CD4-positive, alpha-beta T cell treated with Interleukin-17A for 1 hour (primary cell): ENCODE measurements at places on chromosomes 6 and 20.

DNA sequence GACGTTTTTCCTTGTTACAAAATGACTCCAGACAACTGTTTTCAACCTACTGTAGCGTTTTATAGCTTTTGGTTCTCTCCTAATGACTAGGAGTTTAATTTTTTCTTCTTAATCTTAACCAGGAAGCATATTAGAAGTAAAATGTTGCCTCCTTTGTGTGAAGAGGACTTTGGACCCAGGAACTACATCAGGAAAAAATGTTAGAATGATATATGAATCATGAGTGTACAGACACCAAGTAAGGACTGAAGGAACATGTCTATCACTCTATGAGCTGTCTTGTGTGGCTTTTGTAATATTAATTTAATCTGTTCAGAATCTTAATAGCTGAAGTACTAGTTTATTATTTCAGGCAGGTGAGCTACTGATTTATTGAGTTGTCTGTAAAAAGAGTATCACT, 71.0 kb upstream of the MARCKS start:
- no peak for DNase-seq

DNA sequence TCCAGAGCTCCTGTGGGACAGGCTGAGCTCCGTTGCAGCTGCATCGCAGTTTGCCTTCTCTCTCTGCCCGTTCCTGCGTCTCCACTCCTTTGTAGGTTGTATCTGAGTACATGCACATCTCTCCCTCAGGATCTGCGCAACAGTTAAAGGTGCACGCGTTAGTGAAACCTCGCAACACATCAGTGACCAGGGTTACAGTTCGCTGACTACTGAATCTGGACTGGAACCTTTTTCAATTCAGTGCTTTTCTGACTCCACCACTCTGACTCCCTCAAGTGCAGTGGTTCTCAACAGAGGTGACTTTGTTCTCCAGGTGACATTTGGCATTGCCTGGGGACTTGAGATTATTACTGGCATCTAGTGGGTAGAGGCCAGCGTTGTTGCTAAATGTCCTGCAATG, 44.0 kb downstream of the UST start:
- no peak for DNase-seq

DNA sequence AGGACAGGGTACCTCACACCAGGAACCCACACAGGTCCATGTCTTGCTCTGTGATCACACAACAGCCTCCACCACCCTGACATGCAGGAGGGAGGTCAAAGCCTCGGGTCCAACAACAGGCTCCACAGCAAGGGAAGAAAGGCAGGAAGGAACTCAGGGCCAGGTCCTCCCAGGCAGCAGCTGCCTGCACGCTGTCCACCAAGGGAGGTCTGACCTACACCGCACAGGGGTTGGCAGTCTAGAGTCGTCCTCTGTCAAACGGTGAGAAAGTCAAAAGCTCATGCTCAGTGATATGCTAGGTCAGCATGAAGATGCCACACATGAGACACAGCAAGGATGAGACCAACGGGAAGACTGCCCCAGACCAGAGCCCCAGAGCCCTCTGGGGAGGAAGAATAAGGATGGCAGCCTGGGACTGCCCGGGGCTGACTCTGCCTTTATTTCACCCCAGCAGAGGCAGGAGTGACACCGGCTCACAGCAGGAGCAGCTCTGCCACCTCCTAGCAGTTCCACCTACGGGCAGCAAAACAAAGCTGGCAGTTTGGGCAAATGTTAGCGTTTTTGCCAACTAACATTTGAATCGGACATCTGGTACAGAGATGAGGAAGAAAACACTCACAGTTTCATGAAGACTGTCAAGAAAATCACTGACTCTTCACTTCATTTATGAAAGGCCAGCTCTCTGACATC, 8.5 kb downstream of the GMEB2 start:
- no peak for DNase-seq

DNA sequence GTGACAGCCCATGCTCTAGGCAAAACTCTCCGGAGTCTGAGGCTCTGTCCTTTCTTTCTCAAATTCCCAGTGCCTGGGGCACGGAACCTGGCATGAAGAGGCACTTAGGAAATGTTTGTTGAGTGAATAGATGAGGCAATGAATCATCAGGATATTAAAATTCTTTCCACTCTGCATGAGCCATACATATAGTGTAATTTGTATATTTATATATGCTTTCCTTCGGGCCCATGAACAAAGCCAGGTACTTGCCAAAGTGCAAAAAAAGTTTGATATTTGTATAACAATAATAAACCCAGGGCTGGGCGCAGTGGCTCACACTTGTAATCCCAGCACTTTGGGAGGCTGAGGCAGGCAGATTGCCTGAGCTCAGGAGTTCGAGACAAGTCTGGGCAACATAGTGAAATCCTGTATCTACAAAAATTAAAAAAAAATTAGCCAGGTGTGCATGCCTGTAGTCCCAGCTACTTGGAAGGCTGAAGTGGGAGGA, 212.3 kb upstream of the ZNF217 start:
- no peak for DNase-seq

DNA sequence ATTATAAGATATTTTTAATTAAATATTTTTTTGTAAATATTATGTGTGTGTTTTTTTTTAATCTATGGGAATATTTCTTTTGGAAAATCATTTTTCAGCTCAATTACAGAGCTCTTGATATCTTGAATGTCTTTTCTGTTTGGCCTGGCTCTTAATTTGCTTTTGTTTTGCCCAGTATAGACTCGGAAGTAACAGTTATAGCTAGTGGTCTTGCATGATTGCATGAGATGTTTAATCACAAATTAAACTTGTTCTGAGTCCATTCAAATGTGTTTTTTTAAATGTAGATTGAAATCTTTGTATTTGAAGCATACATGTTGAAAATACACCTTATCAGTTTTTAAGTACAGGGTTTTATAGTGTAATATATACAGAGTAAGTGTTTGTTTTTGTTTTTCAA, 2.6 kb downstream of the ID4 start:
- no peak for DNase-seq

DNA sequence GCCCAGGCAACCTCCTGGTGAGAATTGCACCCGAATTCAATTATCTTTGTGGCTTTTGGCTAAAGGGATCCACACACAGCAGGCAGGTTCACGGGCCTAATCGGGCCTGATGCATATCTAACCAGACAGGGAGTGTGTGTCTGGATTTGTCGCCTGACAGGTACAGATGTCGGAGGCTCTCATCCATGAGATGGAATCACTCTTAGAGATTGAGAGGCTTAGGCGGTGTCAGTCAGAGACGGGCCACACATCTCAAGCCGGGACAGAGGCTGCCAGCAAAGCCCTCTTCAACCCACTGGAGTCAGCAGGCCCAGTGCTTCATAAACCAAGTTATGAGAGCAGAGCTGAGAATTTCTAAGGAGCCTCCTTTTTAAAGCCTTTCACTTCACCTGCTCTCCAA, 247.0 kb downstream of the LRFN2 start:
- DNase-seq: no peak

- DNase-seq: no peak
Measured at GRCh38 chr6:166940643-166941068, 15.7 kb downstream of the RNASET2 start.

- DNase-seq: no peak
Measured at GRCh38 chr20:63884506-63885263, 10.2 kb upstream of the DNAJC5 start.

DNA sequence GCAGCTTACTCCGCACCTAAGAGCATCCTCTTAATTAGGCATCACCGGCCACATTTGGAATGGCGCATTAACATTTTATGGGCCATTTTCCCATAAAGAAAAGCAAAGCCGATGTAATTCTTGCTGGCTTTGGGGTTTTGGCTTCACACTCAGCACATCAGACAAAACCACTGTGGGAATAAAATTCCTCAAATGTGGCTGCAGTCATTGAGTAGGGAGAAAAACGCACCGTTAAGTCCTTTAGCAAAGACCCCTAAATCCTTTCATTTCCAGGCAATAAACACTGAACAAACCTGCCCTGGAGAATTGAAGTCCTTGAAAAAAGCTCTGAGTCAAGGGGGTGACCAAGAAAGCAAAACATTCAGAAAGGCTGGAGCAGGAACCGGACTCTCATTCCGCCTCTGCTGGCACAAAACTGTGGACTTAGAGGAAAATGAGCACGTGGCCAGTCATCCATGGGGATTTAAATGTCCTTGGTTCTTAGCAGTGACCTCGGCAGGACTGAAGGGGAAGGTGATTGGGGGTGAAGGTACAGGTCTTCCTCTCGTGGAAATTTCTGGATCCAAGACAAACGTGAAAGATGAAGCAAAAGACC, 102.9 kb downstream of the CDH4 start:
- no peak for DNase-seq

- no peak for DNase-seq
Measured at GRCh38 chr6:26022737-26023136, 60.1 kb downstream of the TRIM38 start.

GRCh38 chr6:43246301-43247113, 3.2 kb downstream of the TTBK1 start:
- DNase-seq: peak; percentile 31

GRCh38 chr20:63056236-63057170, 49.7 kb upstream of the BHLHE23 start:
- peak; percentile 48 for DNase-seq

GRCh38 chr6:164947164-164947563, 362.2 kb downstream of the C6orf118 start:
- no peak for DNase-seq

- DNase-seq: no peak
Measured at GRCh38 chr6:34381081-34381480, 11.4 kb downstream of the NUDT3 start.

GRCh38 chr6:152632121-152632782, 4.9 kb downstream of the SYNE1 start:
- DNase-seq: no peak

GRCh38 chr6:159997498-159998101, 28.7 kb downstream of the IGF2R start:
- DNase-seq: no peak

- peak; percentile 86 for DNase-seq
Measured at GRCh38 chr20:63782051-63782471, 42.5 kb downstream of the SLC2A4RG start.

DNA sequence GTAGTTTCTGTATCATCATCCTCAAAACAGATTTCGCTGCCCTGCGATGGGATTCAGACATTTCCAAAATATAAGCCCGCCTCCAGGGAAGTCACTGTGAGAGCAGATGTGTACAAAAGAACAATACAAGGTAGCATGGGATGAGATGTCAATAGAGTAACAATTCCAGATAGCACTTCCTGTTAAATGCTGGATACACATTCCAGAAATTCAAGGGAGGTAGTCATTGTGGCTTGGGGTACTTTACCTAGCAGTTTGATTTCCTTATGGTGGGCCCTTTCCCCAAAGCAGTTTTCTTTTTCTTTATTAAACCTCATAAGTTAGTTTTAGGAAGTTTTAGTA, 2.5 kb downstream of the RNF217 start:
- no peak for DNase-seq

GRCh38 chr20:50111829-50112495, 988 bp downstream of the UBE2V1 start:
- no peak for DNase-seq

- DNase-seq: peak; percentile 88
Measured at GRCh38 chr6:34196116-34196832, 40.4 kb upstream of the HMGA1 start.

DNA sequence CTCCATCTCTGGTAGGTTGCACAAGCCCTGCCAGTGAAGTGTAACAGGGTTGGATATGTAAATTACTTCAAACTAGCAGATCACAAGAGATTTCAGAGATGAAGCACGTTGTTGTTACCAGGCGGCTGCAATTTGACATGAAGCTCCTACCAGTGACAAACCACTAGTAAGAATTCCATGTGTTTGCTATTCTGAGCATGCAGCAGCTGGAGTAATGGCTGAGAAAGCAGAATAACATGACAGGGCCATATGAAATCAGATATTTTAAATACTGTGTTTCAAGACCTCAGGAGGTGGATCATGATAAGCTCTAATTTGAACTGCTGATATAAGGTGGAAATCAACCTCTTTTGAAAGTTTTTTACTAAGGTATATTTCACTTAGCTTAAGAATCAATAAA, 11.4 kb downstream of the RIN2 start:
- DNase-seq: no peak

GRCh38 chr20:61287583-61288275, 35.7 kb downstream of the CDH4 start:
- no peak for DNase-seq

DNA sequence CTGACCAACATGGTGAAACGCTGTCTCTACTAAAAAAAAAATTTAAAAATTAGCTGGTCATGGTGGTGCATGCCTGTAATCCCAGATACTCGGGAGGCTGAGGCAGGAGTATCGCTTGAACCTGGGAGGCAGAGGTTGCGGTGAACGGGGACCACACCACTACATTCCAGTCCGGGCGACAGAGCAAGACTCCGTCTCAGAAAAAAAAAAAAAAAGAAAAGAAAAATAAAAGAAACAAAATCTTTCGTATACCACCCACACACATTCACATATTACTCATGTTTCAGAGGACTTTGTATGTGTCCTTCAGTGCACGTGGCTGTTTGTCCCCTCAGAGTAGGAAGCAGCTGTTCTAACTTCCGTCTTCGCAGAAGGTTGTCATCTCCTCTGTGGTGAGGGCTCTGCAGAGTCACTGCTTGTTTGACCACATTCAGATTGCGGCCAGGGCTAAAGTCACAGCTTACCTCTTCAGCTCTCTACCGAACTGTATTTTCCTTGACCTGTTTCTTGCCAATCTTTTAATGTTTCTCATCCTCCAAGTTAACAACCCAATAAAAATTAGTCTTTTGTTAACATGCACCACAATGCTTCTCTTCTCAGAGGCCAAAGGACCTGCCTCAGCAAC, 36.6 kb upstream of the HIVEP1 start:
- peak; percentile 42 for DNase-seq

GRCh38 chr6:8839626-8840025, 404.3 kb upstream of the SLC35B3 start:
- no peak for DNase-seq

DNA sequence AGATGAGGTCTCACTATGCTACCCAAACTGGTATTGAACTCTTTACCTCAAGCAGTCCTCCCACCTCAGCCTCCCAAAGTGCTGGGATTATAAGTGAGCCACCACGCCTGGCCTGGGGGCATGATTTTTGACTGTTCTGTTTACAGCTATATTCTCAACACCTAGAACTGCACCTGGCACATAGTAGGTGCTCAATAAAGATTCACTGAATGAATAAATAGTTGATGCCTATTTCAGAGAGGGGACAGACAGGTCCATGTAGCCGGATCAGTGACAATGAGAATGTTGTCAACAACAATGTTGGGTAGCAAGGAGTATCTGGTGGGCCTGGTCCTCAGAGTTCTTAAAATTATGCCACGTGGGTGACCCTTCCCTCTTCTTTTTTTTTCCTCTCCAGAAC, 8.9 kb downstream of the TRAF3IP2 start:
- no peak for DNase-seq

DNA sequence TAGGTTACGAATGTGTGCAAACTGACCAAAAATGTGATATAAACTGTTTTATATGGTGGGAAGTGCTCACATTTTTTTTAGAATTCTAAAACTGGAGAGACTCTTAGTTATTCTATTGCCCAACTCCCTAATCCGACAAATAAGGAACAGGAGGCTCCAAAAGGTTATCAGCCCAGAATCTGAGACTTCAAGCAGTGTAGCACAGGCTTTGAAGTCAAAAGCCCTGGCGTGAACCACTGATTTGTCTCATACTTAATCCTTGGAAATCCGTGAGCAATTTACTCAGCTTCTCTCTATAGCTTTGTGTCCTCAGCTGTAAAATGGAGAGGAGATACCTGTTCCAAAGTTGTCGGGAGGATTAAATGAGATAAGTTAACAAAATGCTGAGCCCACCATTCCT, 368.8 kb upstream of the SASH1 start:
- no peak for DNase-seq

- no peak for DNase-seq
Measured at GRCh38 chr6:125714441-125715090, 34.9 kb upstream of the HEY2 start.
